ENCODE measurements at places on chromosomes 2 and 18. TPM values are rescaled to one million over a fixed set of nuclear protein-coding genes. Genes with fewer than 3 reads are reported as not detected.

DNA sequence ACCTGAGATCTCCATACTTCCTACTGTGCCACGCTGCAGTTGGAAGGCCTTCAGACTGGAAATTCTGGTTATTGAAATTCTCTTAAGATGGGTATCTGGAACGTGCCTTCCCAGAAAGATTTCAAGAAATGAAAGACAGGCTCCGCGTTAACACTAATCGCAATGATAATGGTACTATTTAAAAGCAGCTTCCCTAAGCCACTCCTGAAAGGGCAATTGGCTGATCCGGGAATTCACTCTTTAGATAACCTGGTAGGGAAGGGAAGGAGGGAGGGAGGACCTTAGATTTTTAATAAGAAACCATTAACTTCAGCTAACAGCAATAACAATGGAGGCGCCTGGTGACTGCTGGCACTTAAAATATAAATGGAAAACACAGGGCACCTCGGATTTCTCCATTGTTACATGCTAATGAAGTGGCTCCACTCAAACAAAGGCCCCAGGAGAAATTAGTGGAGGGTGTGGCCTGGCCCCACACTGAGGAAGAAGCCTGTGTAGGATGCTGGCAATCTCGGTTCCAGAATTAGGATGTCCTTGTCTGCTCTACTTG lies 22.5 kb upstream of the MTA3 start:
- no peak for DNase-seq

DNA sequence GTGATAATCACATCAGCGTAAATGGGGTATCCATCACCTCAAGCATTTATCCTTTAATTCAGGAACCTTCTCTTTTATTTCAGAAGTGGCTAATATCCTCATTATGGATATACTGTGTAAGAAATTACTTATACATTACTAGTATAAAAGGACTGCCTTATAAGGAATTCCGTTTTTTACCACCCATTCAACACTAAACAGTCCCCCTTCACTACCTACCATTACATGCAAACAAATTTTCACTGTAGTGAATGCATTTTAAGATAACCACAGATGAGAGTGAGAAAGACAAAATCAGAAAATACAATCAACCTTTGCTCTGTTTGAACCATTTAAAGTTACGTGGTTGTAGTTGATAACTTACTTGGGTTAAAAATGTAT lies 551.2 kb downstream of the RNF144A start:
- DNase-seq: no peak

DNA sequence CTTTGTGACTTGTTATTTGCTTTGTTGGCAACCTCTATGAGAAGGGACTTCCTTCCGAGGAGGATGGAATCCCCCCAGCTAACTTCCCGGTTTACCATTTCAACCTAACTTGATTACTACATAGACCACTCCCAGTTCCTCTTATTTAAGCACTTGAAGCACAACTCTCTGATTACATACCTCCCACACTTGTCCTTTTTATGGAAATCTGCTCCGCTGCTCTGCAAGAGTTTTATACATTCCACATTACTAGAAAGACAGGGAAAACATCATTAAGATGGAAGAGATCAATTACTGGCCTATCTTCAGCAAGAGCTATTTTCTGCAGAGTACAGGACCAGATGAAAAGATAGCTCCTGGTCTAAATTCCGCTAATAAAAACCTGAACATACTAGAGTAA lies 160.0 kb upstream of the PGAP1 start:
- no peak for DNase-seq

DNA sequence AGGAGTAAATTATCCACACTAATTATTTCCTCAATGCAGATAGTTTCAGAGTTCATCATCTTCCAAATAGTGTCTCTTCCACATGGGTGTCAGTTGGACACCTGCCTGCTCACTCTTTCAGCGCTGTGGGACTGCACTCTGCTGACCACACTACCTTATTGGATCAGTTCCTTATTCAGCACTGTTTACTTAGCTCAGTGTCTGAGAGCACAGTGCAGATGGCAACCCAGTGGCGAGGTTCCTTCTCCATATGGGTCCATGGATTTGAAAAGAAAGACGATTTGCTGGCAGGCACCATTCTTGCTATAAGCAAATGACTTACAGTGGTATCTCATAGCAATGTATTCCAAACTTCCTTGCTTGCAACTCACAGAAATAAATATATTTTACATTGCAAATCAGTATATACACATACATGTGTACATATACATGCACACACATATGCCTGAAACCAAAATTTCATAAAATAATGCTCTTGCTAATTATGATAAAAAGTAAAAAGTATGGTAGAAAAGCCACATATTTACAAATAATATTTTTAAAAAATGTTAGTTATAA lies 354.8 kb downstream of the INSIG2 start:
- DNase-seq: no peak

DNA sequence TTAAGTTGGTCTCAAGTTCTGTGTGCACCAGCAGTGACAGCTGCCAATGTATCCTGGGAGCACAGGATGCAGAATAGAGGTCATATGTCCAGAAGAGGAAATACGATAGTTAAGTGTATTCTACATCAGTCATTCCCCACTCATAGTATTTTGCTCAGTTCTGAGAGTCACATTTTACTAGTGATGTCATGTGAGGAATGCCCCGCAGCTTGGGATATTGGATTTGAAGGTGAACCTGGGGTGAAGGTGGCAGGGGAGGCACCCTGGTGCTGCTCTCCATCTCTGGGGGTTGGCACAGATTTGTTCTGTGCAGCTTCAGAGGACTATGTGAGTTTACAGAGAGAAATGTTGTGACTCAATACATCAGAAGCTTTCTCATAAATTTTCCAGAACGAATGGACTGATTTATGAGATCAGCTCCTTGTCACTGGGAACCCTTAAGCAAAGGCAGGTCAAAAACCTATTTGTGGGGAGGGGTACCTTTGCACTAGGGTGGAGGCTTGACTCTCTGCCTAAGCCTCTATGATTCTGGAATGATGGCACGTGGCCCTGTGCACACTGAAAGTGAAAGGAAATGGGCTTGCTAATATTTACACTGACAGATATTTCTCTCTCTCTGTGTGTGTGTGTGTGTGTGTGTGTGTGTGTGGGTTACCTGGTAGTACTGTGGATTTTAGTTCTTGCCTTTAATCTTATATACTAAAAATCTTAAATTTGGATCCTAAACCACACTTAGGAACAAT lies 95.9 kb downstream of the NEB start:
- DNase-seq: no peak

GRCh38 chr2:217538719-217539118 lies 464.1 kb downstream of the TNS1 start:
- DNase-seq: no peak

GRCh38 chr2:68152681-68153347 lies 4.9 kb upstream of the PNO1 start:
- DNase-seq: no peak

DNA sequence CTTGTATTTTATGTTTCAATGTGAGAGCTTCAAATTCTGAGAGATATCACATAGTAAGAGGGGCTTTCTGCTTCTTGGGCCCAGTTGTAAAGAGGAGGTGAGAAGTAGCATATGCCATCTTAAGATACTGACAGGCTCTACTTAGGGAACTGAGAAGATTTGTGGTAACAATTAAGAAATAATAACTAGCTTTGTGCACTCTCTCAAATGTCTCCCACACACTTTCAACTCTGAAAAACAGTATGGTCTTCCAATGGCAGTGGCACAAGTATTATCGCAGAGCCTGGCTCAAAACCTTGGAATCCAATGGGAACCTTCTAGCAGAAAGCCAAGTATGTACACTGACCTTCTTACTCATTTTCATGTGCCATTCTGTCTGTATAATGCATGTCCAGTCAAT lies 80.3 kb upstream of the FAM237A start:
- DNase-seq: no peak

DNA sequence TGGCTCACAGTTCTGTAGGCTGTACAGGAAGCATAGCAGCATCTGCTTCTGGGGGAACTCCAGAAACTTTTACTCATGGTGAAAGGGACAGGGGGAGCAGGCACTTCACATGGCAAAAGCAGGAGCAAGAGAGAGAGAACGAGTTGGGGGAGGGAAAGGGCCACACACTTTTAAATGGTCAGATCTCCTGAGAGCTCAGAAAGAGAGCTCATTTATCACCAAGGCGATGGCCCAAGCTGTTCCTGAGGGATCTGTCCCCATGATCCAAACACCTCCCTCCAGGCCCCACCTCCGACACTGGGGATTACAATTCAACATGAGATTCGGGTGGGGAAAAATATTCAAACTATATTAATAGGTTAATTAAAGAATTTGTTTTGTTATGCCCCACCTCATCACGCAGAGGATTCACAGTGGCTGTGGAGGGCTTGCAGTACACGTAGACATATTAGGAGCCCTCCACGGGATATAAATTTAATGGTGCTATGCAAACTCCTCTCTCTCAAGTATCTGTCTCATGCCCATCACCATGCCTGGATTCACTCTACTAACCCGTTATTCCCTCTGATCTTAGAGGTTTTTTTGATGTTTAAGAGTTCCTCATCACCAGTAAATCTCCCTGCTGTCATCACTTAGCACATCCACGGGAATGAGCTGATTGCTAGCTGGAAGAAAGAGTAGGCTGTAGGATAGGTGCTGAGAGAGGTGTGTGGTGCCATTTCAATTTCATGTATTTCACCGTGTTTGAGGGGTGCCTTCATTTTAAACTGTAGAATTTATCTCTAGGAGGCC lies 84.5 kb upstream of the ARHGAP28 start:
- no peak for DNase-seq

GRCh38 chr18:13658436-13659204 lies 67.7 kb downstream of the FAM210A start:
- DNase-seq: no peak

GRCh38 chr2:30030361-30030760 lies 109.0 kb upstream of the ALK start:
- no peak for DNase-seq

- DNase-seq: no peak
Observed at GRCh38 chr18:23553887-23554286, 32.4 kb downstream of the NPC1 start.

- DNase-seq: no peak
Observed at GRCh38 chr2:58734365-58734764, 493.2 kb upstream of the FANCL start.

- DNase-seq: no peak
Observed at GRCh38 chr2:180604077-180604476, 376.3 kb upstream of the UBE2E3 start.

GRCh38 chr2:121570036-121570666 lies 39.5 kb downstream of the RNU4ATAC start:
- no peak for DNase-seq

DNA sequence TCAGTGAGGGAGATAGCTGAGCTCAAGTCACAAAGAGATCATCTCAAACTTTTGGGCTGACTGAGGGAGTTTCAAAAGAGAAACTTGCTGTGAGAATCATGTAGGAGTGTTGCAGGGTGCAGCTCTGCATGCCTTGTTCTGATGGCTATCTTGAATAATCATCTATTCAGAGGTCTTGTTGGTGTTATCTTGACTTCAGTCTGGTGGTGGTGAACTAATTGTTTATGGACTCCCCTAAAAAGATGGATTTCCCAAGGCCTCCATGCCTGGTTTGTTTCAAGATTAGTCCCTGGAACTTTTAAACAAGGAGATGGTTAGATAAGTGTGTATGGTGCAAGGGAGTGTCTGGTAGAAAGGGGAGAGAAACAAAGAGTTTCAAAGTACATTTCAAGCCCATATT lies 29.8 kb downstream of the SLC39A6 start:
- DNase-seq: no peak

DNA sequence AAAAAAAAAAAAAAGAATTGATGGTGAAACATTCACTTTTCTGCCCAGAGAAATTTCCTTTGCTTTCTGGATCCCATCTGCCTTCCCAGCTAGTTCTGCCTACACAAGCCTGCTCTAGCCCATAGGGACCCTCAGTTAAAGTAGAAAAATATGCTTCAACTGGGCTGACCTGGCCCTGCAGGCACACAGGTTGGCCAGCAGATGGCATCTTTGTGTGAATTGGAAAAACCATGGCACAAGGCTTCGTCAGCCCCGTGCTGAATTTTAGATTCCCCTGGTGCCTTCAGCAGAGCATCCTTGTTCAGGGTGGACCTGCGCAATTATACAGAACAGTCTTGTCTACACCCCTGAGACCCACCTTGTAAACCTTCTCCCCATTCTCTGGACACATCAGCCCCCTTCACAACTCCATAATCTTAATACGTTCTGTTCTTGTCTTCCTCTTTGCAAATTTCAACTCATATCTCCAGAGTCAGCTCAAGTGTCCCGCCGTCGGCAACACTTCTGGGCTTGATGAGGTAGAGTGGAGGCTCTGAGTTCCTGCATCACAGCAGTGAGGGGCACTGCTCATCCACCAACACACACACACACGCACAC lies 114.5 kb downstream of the INSIG2 start:
- no peak for DNase-seq

DNA sequence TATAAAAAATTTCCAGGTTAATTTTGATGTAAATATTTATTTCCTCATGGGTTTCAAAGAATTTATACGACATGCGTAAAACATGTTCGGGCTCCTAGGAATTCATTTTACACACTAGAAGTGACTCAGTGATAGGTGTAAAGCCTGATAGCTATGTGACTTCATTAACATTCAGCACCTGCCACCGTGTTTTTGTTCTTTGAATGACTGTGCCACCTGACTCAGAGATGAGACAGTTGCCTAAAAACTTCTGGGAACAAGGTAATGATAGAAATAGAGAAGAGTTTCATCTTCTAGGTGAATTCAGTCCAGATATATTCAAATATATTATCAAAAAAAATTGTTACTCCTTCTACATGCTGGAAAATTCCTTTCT lies 10.0 kb downstream of the IL1R2 start:
- no peak for DNase-seq

DNA sequence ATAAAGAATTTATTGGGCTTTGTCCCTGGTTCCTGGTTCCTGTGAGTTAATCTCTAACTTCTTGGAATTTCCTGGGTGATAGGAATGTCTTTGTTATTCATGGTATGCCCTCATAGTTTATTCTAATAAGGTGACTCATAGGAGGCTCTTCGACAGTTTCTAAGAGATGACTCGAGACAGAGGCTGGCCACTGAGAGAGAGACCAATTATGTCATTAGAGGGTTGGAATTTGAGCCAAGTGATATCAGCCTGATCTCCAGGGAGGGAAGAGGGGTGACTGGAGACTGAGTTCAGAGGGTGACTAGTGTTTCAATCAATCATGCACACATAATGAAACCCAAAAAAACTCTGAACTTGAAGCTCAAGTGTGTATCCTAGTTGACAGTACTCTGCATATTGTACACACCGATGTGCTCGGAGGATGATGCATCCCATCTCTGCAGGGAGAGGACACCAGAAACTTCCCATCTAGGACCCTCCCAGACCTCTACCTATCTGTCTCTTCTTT lies 185.7 kb downstream of the MTCL1 start:
- no peak for DNase-seq

- no peak for DNase-seq
Observed at GRCh38 chr2:58466804-58467203, 225.7 kb upstream of the FANCL start.

- no peak for DNase-seq
Observed at GRCh38 chr2:233917116-233917515, at the start of gene TRPM8. TRPM8 (plus strand) TSS chr2:233917373; CDS start chr2:233926538, 9,165 bp downstream.

- DNase-seq: no peak
Observed at GRCh38 chr2:25402477-25402876, 60.8 kb upstream of the DNMT3A start.

DCAF17 gene
- polyA plus RNA-seq: 13.4 TPM

KLHL14 gene
- 0.06 TPM for polyA plus RNA-seq

GPR75 gene
- 1.9 TPM for polyA plus RNA-seq

KIAA2012 gene
- 0.19 TPM for polyA plus RNA-seq

CFAP221 gene
- 0.15 TPM for polyA plus RNA-seq

CHRNG gene
- polyA plus RNA-seq: 167 TPM

BIRC6 gene
- 49.5 TPM for polyA plus RNA-seq

ITGB6 gene
- 52.2 TPM for polyA plus RNA-seq

PSTPIP2 gene
- polyA plus RNA-seq: 1.9 TPM

REEP1 gene
- polyA plus RNA-seq: 88.7 TPM

CHRND gene
- 173 TPM for polyA plus RNA-seq

SCYGR2 gene
- not detected for polyA plus RNA-seq

DUSP19 gene
- 2.0 TPM for polyA plus RNA-seq

GALNT3 gene
- polyA plus RNA-seq: 1.3 TPM

FOXI3 gene
- polyA plus RNA-seq: 0.09 TPM

All from hindlimb muscle (tissue), 1 donor.